ENCODE measurements at places on chromosomes 2 and 18.

GRCh38 chr2:171523088-171524017 is 1.1 kb downstream of the CYBRD1 start:
- peak; percentile 79 for DNase-seq

GRCh38 chr2:55732854-55733253 is 39.2 kb upstream of the PNPT1 start:
- no peak for DNase-seq

GRCh38 chr2:118249531-118249930 is 161.3 kb downstream of the INSIG2 start:
- peak; percentile 23 for DNase-seq

GRCh38 chr2:43005975-43006833 is 213.8 kb upstream of the HAAO start:
- no peak for DNase-seq

- DNase-seq = no peak
These were observed 34.3 kb upstream of the KCNG2 start for GRCh38 chr18:79763407-79763806.

- no peak for DNase-seq
These were observed 1071.4 kb upstream of the FAM98A start for GRCh38 chr2:34670482-34670881.

GRCh38 chr18:2716394-2717326 is 61.1 kb downstream of the SMCHD1 start:
- no peak for DNase-seq

DNA sequence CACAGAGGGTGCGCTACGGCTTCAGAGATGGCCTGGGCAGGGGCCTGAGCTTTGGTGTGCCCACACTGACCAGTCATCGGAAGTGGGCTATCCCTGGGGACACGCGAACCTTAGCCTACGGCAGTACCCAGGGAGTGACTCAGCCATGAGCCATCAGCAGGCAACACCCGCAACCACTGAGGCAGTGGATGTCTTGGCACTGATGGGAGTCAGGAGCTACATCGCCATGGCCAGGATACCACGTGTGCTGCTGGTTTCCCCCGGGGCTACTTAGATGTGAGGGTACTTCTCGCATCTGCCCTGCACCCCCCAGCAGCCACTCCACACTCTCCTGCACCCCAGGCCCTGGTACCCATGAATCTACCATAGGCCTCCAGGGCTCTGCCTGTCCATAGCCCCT is 12.8 kb upstream of the HPCAL1 start:
- DNase-seq = peak; percentile 55

GRCh38 chr2:117794668-117795067 is 19.8 kb upstream of the DDX18 start:
- no peak for DNase-seq

DNA sequence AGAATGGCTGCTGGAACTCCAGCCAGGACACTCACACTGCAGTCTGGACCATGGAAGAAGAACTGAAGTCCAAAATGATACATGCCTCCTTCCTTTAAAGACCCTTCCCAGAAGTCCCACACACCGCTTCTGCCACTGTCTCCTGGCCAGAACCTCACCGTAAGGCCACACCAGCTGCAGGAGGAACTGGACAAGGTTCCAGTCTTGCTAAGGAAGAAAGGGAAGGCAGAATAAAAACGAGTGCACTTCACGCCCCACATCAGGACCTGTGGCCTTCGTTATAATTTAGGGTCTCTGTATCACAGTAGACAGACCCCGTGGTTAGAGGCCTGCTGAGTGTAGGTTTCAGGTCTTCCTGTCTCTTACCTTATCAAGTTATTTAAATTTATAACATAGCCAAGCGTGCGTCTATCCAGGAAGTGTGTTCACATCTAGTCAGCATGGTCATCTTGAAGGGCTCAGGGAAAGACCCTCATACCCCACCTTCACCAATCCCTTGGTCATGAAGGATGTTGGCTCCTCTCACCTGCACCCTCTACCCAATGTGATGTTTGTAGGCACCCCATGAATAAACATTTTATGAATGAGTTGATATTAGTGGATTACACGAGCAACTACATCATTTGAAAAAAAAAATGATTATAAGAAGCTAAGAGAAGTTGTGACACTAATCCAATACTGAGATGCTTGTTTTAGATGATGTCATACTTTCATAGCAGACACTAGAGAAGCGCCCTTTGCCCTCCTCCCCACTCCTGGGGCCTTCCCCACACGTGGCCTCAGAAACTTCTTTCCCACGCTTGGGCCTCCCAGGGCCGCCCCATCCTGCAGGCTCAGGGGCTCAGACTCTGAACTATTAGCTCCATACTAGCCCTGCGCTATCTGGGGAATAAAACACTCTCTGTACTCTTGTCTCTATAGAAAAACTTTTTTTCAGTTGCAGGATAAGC is 157.6 kb downstream of the FAM210A start:
- DNase-seq = peak; percentile 80

GRCh38 chr2:212426637-212427412 is 111.8 kb downstream of the ERBB4 start:
- no peak for DNase-seq

DNA sequence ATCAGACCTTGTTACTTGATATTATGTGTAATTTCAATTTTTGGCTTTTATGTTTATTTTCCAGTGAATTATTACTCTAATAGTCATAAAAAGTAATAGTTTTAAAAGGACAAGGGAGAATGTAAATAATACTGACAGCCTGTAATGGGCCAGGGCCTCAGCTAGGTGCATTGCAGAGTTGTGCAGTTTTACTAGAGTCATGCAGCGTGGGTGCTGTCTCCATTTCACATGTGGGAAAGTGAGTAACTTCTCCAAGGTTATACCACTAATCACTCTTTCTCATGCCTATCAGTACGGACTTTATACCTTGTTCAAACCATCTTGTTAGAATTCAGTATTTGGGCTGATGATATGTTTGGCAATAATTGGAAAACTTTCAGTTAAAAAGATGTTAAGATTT is 73.3 kb downstream of the UGGT1 start:
- DNase-seq = no peak

- DNase-seq = no peak
These were observed 348.3 kb upstream of the FIGN start for GRCh38 chr2:164084066-164084465.

GRCh38 chr18:45722899-45723298 is 1.1 kb upstream of the SLC14A1 start:
- peak; percentile 88 for DNase-seq

DNA sequence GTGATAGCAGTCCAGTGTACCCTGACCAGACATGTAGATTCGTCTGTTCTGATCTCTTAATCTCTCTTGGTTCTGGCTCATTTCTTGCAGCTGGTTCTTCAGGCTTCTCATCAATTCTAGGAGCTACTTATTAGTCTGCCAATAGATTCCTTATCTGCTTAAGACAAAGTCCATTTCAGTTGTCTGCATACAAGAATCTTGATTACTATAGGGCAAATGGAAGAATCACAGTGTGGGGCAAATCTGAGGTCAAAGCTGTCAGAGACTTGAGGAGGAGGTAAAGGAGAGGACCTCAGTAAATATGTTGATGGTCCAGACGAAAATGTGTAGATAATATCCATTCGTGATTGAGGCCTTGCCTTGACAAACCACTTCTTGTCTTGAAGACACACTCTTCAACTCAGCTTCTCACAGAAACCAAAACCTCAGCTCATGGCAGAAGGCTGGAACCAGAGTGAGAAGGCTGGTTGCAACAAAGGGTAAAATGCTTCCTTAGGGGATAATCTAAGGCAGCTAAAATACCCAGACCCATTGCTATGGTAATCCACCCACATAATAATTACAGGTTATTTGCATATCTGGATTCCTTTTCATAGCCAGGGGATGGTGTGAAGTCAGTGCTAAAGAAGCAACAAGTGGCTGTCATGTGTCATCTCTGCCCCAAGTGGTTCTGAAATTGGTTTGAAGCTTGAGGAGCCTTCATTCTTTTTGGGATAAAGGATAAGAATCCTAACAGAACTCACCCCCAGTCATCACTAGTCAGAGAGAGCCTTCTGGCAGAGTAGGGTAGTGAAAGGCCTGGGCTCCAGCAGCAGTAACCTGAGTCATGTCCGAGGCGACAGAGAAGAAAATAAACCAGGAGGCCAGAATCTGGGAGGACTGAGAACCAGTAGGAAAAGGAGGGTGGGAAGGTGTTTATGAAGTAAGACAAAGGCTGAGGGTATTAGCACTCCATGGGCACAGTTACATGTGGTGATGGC is 29.2 kb upstream of the PELI1 start:
- DNase-seq = no peak

GRCh38 chr2:239710953-239711861 is 310.4 kb upstream of the HDAC4 start:
- no peak for DNase-seq

DNA sequence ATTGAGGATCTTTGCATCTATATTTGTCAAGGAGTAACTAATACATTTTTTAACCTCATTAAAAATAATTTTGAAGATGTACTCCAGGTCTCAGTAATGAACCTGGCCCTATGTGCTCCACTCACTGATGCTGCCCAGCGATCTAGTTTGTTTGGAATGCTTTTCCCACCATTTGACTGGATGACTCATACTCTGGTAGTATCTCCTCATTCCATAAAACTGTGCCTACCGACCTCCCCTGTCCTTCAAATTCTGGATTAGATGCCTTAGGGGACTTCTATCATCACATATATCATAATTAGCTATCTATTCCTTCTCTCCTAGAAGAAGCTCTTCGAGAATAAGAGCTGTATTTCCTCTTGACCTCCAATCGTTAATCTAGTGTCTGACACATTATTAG is 83.8 kb downstream of the FAM117B start:
- no peak for DNase-seq
